ENCODE measurements at places on chromosomes 7 and 10. TPM values are rescaled to one million over a fixed set of nuclear protein-coding genes. Genes with fewer than 3 reads are reported as not detected.

DNA sequence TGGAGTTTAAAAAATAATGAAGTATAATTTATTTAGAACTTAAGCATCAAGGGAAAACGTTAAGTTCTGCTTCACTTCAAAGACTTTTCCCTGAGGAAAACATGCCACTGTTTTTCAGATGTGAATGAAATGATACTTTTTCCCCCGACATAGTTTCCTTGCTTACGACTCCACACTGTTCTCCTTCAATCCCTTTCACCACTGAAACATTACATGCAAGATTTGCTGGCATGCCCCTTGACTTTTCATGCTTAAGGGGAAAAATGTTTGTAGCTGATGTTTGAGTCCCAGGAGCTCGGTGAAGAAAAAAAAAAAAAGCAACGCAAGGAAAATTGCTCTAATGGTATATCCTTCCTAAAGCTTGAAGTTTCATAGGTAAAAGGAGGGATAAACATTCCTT, 10.0 kb downstream of the GLI3 start:
- DNase-seq = no peak

DNA sequence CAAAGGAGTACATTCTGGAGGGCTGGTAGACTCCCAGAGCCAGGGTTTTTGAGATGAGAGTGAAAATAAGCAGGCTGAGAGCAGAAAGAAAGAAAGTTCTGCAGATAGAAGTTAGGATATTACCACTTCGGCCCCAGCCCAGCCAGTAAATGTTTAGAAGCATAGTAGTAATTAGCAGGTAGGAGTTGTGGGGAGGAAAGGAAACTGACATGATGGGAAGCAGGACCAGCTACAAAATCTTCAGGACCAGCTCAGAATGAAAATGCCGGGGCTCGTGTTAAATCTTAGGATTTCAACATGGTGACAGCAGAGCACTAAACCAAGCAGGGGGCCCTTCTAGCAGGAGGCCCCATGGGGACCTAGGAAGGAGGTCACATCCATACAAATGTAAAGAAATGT, 28.7 kb downstream of the PRSS2 start:
- no peak for DNase-seq

MSMB gene
- not detected for total RNA-seq

ZNF488 gene
- total RNA-seq = 0.17 TPM

Measured in HepG2 (cell line).